Stomach (tissue), 19 donors: ENCODE measurements at places on chromosomes 3 and 15.

DNA sequence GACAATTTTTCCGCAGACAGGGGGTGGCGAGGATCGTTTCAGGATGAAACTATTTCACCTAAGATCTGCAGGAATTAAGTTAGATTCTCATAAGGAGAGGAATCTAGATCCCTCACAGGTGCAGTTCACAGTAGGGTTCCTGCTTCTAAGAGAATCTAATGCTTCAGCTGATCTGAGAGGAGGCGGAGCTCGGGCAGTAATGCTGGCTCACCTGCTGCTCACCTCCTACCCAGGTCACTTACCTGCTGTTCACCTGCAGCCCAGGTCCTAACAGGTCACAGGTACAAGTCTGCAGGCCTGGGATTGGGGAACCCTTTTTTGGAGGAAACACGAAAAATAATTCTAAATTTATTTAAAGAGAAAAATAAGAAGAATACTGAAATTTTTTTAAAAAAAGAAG lies 406.8 kb downstream of the MCTP2 start:
- DNase-seq = no peak

DNA sequence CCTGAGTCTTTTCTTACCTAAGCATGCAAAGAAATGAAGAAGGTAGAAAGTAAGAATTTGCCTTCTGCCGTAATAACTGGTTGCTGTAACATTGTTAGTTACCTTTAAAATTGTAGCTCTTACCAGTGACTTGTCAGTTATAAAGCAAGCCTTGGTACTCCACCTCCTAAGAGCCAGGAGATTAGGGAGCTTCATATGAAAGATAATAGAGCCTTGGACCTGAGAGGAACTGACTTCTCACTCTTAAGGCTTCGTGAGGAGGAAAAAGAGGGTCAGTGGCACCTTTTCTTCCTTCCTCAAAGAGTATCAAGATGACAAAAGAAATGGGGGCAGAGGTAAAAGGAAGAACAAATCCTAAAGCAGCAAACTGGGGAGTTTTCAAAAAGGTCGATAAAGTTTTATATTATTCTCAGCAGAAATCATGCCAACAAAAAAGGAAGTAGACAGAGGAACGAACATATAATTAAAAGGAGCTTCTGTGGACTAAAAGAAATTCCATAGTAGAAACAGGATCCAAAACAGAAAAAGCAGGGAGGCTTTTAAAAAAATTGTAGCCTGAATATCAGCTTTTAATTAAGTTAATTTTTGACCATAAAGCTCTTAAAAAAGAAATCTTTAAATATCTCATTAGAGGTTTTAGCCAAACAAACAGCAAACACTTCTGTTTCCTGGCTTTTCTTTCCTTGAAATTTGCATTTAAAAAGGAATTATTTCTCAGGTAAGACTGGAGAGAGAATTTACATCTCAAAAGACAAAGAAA lies 847.1 kb upstream of the ALCAM start:
- no peak for DNase-seq

GRCh38 chr15:39593071-39593655 lies 12.3 kb downstream of the THBS1 start:
- no peak for DNase-seq

GRCh38 chr3:16012086-16012485 lies 162.4 kb upstream of the GALNT15 start:
- DNase-seq = no peak

GRCh38 chr3:188948997-188949389 lies 222.8 kb upstream of the TPRG1 start:
- peak; percentile 42 for DNase-seq

DNA sequence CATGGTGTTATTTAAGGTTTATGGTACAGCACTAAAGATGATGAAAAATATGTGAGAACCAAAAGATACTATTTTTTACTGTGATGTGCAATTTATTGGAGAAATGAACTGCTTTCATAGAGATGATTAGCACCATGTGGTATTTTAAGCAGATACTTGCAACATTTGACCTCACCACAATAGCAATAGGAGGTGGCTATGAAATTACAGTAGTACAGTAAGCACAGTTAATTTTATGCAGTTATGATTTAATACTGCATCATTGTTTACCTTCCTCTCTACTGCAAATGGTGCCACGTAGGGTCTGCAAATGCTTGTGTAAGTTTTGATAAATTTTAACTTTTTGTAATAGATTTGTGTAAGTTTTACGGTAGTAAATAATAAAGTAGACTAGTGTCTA lies 14.0 kb downstream of the PYGO1 start:
- no peak for DNase-seq

GRCh38 chr3:43838009-43838758 lies 147.4 kb downstream of the ABHD5 start:
- no peak for DNase-seq

- DNase-seq = peak; percentile 67
Measured at GRCh38 chr3:64530434-64531049, 157.3 kb downstream of the ADAMTS9 start.

DNA sequence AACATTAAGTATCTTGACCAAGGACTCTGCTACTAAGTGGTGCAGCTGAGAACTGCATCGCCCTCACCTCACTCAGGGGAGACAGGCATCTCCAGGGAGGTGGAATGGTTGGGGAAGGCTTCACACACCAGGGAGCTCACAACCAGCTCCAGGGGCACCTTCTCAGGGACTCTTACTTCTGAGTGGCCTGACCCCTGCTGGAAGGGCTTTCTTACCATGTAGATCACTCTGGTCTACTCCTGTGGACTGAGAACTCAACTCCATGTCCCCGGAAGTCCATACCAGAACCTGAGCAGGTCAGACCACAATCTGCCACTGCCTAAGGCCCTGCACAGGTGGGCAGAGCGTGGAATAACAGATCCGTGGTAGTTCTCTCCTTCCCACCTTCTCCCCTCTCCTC lies 140.5 kb downstream of the TLE3 start:
- no peak for DNase-seq

GRCh38 chr15:91257746-91258414 lies 157.8 kb downstream of the SV2B start:
- no peak for DNase-seq

DNA sequence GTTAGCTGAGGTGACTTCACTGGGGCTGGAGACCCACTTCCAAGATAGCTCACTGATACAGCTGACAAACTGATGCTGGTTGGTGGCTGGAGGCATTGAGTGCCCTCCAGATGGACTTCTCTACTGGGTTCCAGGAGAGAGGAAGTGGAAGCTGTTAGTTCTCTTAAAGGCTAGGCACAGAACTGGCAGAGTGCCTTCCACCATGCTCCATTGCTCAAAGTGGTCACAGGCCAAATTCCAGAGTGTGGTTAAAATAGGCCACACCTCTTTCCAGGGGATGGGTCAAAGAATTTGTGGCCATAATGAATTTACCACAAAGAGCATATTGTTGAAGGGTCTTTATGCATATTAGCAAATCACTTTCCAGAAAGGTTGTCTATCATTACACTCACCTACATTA lies 74.2 kb downstream of the NMD3 start:
- DNase-seq = no peak

DNA sequence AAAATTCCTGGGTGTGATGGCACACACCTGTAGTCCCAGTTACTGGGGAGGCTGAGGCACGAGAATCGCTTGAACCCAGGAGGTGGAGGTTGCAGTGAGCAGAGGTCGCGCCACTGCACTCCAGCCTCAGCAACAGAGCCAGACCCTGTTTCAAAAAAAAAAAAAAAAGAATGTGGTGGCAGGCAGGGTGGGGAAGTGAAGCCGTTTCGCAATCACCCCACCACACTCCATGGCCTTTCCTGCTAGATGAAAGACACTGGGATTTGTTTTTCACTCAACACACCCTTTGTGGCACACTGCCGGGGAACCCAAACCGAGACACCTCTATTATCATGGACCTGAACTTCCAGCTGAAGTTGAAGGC lies 172.4 kb upstream of the IQSEC1 start:
- no peak for DNase-seq

DNA sequence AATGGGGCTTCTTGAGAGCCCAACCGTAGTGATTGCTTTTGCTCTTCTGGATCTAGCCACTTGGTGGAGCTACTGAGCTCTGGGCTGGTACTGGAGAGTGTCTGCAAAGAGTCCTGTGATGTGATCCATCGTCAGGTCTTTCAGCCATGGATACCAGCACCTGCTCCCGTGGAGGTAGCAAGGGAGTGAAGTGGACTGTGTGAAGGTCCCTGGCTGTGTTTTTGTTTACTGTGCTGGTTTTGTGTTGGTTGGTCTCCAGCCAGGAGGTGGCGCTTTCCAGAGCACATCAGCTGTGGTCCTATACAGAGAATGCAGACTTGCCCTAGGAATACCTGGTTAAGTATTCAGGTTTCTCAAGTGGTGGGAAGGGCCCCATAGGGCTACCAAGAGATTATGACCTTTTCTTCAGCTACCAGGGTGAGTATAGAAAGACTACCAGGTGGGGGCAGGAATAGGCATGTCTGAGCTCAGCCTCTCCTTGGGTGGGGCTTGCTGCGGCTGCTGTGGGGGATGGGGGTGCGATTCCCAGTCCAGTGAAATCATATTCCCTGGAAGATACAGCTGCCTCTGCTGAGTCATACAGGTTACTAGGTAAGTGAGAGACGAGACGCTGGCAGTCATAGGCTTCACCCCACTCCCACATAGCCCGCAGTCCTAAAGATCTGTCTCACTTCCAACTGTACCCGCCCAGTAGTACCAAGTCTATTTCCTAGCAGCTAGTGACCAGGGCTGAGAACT lies 733.7 kb downstream of the ZNF385D start:
- DNase-seq = no peak

DNA sequence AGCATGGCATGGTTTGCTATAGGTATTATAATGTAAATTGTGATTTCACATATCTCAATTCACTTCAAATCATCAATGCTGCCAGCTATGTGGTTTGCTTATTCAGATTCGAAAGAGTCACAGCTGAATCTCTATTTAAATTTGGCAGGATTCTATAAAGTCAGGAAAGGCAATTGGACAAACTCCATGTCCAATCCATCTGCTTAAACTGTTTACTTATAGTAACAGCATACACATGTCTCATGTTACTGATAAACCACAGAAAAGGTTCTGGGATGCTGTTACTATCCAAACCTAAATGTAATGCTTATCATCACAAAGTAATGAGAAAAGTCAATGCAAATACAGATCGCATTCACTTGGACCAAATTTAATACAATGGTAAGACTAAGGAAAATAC lies 229.7 kb downstream of the ISL2 start:
- peak; percentile 48 for DNase-seq

DNA sequence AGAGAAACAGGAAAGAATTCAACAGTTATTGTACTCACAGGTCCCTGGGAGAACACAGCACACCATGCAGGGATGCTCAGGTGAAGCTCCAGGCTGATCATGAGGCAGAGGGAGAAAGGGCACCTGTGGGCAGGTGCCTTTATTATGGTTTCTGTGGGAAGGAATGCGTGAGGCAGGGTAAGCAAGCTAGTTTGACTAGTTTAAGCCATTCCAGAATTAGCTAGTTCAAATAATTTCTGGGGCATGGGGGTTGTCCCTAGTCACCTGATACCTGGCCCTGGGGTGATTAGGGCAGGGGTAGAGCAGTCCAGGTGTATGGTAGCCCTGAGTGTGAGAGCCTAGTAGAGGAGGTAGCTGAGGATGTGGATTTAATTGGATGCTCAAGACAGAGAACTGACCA lies 47.9 kb upstream of the DCLK3 start:
- DNase-seq = no peak

- DNase-seq = no peak
Measured at GRCh38 chr3:45565342-45565741, 29.2 kb upstream of the LIMD1 start.

- no peak for DNase-seq
Measured at GRCh38 chr3:102144063-102144462, 290.8 kb upstream of the ZPLD1 start.

DNA sequence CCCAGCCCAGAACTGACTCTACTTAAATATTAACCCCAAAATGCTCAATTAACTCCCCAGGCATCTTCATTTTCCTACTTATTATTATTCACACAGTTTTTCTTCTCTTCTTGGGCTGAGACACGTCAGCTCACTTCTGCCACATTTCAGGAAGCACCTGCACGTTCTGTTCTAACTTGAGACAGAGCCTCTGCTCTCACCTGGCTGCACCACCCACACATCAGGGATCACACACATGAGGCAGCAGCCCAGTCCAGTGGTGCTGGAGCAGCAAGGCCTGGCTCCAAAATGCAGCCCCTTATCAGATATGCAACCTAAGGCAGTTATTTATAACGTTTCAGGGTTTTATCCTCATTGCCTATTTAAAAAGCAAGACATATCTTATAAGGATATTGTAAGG lies 127.5 kb downstream of the OSBPL10 start:
- no peak for DNase-seq

GRCh38 chr3:55725681-55726500 lies 238.8 kb upstream of the WNT5A start:
- no peak for DNase-seq

DNA sequence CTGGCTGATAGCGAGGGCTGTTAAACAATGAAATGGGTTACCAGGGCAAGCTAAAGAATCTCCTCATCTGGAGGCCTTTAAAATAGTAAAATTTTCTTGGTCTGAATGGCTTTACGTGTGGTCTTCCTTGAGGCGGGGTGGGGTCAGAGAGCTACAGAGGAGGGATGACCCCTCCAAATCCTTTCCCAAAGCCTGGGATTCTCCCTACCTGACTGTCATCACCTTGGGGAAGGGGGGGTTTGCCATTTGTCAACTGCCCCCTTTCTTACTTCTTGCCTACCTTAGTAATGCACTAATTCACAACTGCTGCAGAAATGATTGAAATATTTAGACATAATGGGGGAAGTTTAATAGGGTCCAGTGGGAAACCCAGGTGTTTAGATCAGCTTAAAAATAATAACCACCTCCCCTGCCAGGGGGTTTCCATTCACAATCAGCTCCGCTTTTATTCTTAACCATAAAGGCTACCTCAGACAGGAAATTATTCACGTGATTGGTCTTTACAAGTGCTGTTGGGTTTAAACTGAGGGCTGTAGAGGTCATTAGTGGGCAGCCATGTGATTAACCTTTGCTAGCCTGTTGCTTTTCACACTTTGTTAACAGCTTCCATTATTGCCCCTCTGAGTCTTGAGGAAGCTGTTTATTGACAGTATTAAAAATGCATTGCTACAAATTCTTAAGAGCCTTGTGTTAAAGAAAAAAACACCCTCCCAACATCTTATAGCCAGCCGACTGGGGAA lies 276.5 kb upstream of the ATP11B start:
- no peak for DNase-seq

DNA sequence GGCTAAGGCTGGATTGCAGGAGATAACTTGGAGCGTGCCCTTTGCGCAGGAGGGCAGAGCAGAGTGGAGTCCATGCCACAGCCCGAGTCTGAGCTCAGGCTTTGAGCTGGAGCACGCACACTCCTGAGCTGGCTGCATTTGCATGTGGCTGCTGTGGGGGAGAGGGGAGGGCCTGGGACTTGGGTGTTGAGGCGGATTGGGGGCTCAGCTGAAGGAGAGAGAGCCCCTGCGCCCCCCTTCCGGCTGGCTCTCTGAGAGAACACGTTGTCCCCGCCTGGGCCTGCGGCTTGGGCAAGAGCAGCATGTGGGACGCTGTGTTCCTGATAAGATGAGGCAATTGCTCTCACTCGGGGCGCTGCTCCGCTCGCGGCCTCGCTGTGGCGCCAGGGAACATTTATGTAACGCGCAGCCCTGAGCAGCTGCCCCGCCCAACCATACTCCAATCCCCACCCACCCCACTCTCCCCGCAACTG lies 39.1 kb downstream of the KLF13 start:
- DNase-seq = peak; percentile 94
